RPMI7951 (cell line): ENCODE measurements at places on chromosomes 16 and 17.

DNA sequence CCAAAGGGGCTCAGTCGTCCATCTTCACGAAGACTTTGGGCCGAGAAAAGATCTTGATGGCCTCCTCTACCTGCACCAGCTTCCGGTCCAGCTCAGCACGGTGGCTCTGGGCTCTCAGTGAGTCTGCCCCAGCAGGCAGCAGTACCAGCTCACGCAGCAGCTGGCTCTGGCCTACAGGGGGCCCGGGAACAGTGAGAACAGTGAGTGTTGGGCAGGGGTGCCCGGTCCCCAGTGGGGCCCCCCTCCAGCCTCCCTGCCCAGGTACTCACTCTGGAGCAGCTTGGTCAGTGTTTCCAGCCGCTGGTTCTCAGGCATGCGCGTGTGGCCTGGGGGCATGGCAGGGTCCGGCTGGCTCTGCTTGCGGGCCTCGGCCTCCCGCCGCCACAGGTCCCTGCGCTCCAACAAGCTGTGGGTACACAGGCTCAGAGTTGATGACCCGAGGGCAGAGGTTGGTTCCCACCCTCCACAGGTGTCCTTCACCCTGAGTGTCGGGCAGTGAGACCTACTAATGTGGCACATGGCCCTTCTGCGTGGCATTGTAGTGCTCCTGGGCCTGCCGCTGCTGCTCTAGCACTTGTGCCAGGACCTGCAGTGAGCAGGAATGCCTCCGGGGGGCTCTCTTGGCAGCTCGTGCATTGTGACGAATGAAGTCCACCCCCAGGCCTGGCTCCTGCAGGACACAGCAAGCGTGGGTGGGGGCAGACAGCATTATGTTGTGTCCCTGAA is 2.6 kb downstream of the PARD6A start:
- no peak for DNase-seq

GRCh38 chr17:32370426-32370825 is 20.5 kb downstream of the ZNF207 start:
- DNase-seq: no peak

GRCh38 chr17:54899721-54900456 is 763 bp upstream of the TOM1L1 start:
- peak; percentile 23 for DNase-seq

DNA sequence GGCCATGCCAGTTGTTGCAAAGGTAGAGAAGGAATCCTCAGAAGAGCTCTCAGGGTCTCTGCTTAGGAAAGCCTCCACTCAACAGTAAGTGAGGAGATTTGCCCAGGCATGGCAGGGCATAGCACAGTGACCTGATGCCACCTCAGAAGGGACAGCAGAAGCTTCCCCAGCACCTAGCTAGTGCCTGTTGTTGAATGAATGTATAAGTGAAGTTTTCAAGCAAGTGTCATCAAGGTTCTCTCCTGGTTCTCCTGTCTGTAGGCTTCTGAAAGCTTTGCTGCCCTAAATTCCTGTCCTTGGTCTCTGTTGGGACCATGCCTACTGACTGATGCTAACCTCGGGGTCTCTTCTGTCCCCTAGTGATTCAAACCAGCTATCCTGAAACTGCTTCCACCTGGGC is 114.9 kb upstream of the TBX2 start:
- DNase-seq: no peak

DNA sequence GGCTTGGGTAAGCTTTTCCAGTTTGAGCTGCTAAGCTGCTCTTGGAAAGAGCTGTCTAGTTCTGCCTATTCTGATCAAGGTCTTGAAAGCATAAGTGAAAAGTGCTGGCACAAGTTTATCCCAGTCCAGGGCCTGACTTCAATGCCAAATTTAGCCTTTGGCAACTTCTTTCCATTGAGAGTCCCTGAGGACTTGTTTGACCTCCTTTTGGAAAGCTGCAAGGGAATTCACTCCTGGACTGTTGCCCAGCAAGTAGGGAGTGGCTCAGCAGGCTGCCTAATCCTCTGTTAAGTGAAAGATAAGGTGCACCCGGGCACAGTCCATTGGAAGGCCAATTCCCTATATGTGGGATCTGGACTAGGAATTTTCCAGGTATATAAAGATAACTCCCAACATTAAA is 16.0 kb upstream of the TANC2 start:
- DNase-seq: peak; percentile 75

GRCh38 chr16:67445441-67445912 is 14.6 kb downstream of the HSD11B2 start:
- DNase-seq: no peak

DNA sequence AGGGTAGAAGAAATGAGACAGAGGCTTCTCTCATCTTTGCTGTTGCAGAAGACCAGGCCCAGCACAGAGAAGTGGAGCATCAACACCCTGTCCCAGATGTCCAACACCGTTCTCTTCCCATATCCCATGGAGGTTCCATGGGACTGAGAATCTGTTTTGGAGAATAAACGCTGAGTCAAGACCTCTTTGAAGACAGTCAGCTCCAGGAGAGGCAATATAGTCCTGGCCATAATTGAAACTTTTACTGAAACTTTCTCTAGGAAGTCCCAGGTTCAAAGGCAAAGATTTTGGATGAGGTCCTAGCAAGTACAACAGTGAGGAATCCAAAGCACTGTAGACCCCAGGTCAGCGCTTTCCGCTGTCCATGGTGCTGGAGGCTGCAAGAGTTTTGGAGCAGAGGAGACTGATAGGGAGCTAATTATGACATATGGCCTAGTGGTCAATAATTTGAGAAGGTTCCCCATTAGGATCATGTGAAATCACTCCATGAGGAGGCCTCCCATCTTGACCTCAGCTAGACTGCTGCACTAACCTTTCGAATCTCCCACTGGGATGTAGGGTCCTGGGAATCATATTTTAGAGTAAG is 36.0 kb downstream of the OSBPL7 start:
- DNase-seq: peak; percentile 38

- DNase-seq: no peak
Measured at GRCh38 chr17:2885733-2886132, 89.5 kb downstream of the RAP1GAP2 start.

- no peak for DNase-seq
Measured at GRCh38 chr17:51853857-51854256, 304.7 kb downstream of the CA10 start.

DNA sequence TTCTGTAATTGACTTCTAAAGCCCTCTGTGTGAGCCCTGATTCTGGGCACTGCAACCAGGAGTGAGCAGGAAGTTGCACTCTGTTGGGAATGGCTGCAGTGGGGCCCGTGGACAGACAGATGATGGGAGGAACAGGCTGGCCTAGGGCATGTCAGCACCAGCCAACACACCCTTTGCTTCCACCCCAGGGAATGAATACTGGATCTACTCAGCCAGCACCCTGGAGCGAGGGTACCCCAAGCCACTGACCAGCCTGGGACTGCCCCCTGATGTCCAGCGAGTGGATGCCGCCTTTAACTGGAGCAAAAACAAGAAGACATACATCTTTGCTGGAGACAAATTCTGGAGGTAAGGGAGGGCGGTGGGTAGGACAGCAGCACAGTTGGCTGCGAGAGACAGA is 10.8 kb upstream of the LPCAT2 start:
- no peak for DNase-seq

DNA sequence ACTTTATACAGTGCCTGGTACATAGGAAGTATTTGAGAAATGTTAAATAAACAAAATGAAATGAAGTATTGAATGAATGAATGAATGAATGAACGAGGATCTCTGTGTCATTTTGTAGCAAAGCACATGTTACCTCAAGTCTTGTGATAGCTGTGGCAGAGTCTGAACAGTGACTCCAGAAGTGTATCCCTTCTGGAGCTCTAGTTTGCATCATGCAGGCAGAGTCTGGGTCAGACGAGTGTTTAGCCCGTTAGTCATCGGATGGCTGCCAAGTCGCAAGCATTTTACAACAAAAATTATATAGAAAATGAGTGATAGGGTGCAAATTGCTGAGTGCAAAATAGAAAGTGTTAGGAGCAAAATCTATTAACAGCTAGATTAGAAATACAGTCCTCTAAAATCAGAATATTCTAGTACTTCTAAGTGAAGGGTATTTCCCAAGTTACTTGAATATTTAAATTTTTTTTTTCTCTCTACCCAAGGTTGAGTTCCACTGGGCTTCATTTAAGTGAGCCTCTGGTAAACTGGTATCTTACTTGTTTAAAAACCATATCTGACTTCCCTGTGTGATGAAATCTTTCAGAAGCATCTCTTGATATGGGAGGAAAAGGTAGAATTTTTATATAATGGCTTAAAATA is 113.3 kb downstream of the FTO start:
- DNase-seq: peak; percentile 87

DNA sequence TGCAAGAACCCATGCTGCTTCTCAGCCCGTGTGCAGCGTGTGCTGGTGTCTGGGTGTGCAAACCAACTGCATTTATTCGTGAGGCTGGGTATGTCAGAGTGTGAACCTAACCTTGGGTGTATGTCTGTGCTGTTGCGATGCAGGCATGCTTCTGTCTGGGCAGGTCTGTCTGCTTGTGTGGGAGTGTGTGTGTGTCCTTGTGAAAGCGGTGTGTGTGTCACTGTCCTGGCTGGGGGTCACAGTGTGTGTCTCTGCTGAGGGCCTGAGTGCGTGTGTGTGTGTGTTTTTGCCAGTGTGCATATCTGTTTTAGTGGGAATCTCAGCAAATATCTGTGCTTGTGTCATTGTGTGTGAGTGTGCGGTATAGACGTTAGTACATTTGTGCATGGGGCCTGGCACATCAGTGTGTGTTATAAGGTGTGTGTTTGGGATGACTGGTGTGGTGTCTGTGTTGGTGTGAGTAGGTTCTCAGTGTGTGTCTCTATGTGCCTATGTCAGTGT is 121.8 kb downstream of the CYLD start:
- DNase-seq: no peak

GRCh38 chr16:81627729-81628244 is 151.3 kb upstream of the PLCG2 start:
- DNase-seq: no peak

- no peak for DNase-seq
Measured at GRCh38 chr17:2749058-2749783, at the start of gene CCDC92B. Gene CCDC92B, minus strand, starts transcription at chr17:2749652. Its CDS starts 14,507 bp downstream, at chr17:2735145.

GRCh38 chr16:85234310-85235204 is 122.3 kb upstream of the CIBAR2 start:
- DNase-seq: peak; percentile 47

DNA sequence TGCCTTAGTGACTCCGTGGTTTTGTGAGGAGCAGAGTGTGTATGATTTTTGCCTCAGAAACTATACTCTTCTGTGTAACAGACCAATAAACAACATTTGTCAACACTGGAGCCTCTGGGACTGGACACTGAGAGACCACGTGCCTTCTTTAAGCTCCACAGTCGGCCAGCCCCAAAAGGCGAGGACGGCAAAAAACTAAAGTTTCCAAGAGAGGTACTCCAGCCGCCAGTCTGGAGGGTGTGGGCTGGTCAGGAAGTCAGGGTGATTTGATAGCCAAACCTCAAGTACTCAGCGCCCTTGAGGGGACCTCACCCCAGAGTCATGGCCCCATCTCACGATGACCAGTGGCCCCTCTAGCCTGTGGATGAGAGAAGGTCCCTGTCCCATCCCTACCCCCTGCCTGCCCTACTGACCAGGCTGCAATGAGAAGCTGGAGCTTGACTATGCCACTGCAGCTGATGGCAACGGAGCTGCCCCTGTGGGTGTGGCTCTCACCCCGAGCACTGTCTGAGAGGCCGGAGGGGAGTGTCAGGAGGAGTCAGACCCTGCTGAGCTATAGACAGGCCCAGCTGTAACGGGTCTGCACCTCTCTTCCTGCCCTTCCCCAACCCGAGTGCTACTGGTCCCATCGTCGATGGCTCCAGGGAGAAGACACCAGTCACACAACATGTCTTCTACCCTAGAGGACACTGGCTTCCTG is 19.8 kb downstream of the MNT start:
- DNase-seq: no peak

DNA sequence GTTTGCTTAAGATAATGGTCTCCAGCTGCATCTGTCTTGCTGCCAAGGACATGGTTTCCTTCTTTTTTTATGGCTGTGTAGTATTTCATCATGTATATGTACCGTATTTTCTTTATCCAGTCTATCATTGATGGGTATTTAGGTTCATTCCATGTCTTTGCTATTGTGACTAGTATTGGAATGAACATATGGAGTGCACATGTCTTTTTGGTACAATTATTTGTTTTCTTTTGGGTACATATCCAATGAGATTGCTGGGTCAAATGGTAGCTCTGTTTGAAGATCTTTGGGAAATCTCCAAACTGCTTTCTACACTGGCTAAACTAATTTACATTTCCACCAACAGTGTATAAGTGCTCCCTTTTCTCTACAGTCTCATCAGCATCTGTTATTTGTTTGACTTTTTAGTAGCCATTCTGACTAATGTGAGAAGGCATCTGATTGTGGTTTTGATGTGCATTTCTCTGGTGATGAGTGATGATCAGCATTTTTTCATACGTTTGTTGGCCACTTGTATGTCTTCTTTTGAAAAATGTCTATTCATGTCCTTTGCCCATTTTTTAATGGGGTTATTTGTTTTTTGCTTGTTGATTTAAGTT is 66.2 kb downstream of the TNFRSF13B start:
- peak; percentile 92 for DNase-seq

GRCh38 chr16:57999366-57999970 is 1.0 kb downstream of the ZNF319 start:
- no peak for DNase-seq

DNA sequence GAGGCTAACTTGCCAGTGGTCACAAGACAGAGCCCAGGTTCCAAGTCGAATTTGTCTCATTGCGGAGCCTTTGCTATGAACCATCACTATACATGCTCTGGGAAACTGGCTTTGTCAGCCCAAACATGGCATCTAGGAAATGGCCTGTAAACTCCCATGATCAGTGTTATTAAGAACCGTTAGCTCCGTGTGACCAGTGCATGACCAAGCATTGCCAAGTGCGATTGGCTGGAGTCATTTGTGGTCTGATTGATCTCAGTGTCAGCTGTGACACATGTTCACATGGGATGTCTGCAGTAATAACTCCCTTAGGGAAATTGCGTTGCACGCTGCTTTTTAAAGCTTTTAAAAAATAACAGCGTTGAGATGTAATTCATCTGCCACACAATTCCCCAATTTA is 18.6 kb upstream of the CDH3 start:
- DNase-seq: peak; percentile 75

DNA sequence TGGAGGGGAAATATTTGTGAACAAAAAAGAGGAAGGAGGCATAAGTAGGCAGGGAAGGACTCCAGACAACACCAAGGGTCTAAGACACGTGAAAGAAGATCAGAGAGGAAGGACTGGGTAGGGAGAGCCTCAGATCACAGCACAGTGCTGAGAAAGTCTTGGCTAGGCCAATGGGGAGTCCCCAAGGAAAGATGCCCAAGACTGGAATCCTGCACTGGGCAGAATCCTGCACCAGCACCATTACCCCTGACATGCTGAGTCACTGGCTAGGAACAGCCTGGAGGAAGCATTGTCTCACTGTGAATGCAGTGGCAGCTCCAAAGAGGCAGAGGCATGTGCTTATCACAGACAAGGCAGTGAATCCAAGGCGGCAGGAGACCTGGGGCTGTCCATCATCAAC is 19.2 kb downstream of the CLEC19A start:
- DNase-seq: peak; percentile 31

GRCh38 chr16:23998771-23999170 is 163.0 kb downstream of the PRKCB start:
- no peak for DNase-seq
